Stimulated activated CD4-positive, alpha-beta T cell treated with anti-CD3 and anti-CD28 coated beads, TNF-alpha, amount 100 ng/mL, for 24 hours (primary cell): ENCODE measurements at places on chromosomes 1 and 21.

GRCh38 chr1:68197461-68197860, 34.9 kb downstream of the WLS start:
- DNase-seq: no peak

- DNase-seq: no peak
These were observed 62.0 kb downstream of the BCAR3 start for GRCh38 chr1:93619507-93620171.

DNA sequence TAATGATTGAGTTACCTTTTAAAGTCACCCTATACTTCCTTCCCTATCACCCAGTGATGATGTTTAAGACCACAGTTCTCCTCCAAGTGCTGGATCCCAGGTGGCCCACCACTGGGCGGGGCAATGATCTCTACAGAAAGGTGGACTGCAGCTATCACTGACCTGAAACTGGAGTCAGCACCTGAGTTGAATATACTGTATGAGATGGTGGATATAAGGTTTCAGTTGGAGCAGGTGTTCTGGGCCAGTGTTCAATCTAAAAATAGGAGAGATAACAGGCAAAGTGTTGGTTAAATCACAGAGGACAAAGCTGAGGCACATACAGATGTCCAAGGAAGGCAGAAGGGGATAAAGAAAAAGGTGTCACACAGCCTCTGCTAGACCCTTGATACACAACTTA, 96.6 kb downstream of the SIPA1L2 start:
- no peak for DNase-seq

- DNase-seq: no peak
These were observed 20.1 kb downstream of the GALNT2 start for GRCh38 chr1:230087028-230087716.

GRCh38 chr1:197180252-197180878, 33.9 kb upstream of the ASPM start:
- no peak for DNase-seq

- no peak for DNase-seq
These were observed 5.7 kb upstream of the ARL8A start for GRCh38 chr1:202150187-202150586.

- no peak for DNase-seq
These were observed 66.5 kb downstream of the KIRREL1 start for GRCh38 chr1:158059984-158060383.

DNA sequence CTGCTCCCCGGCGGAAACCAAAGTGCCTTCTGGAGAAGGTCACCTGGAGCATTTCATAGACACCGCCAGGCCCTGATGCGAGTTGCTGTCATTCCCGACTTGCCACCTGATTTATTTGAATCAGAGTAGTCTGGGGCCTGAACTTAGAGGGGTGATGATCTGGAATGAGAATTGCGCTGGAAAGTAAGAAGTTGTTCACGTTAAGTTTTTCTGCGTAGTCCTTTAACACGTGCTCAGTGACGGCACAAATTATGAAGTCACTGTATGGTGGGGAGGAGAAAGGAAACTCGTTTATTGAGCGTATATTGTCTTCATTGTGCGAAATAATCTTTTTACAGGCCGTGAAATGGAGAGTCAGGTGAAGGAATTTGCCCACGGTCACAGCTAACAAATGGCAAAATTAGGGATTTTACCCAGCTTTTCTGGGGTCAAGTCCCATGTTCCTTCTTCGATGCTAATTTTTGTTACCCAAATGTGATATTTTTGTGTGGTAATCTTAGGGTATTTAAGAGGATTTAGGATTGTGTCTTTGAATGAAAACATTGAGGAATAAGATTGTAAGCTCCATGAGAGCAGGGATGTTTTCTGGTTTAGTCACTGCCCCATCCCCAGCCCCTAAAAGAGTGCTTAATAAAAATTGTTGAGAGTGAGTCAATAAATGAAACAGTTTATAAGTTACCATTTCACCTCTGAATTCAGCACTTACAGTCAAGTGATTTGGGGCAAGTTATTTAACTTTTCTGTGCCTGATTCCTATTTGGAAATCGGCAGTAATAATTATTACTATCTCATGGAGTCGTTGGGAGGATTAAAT, 46.4 kb upstream of the NBL1 start:
- peak; percentile 39 for DNase-seq

- no peak for DNase-seq
These were observed 43.8 kb downstream of the USH2A start for GRCh38 chr1:216379441-216379840.

DNA sequence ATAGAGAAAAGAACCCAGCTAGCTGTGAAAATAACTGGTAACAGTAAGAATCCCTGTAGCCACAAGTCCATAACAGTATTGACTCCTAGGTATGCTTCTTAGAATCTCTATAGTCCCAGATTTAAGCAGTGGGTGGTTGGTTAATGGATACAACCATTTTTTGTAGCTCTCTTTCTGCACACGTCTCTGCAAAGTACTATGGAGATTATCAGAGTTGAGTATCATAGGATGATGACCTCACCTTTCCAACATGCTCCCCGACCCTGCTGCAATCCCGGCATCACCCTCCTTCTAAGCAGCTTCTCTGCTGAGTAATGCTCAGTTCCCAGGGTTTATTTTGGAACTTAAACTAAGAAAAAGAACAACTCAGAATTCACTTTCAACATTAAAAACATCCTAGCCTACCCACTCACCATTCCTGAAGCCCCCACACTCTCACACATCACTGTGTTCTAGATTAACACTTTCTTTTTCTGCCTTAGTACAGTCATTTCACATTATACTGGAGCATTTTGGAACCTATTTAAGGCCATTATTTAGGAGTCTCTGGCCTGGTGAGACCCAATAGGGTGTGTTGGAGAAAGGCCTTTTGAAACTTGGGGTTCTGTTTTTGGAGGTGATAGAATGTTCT, 2.7 kb downstream of the MLLT11 start:
- DNase-seq: no peak

GRCh38 chr1:241611063-241611462, 29.1 kb downstream of the CHML start:
- DNase-seq: no peak

- no peak for DNase-seq
These were observed 44.0 kb downstream of the NTNG1 start for GRCh38 chr1:107184888-107185287.

DNA sequence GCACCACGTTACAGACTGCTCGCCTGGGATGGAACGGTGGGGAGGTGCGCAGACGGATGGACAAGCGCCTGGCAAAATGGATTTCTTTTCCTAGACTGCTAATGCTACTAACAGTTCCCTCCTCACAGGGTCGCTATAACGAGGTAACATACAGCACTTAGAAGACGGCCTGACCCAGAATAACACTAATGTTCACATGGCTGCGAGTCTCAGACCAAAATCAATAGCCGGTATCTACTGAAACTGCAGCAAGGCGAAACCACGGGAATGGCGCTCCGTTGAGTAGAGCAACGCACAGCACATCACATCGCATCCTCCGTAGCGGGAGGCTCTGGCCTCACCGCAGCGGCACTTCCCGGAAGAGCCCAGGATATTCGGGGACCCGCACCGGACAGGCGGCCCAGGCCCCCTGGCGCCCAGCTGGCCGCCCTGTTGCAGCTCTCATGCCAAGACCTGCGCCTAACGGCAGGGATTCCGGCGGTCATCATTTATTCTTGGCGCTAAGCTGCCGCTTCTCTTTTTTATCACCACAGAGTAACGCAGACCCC, 46.6 kb downstream of the VPS26C start:
- DNase-seq: no peak

DNA sequence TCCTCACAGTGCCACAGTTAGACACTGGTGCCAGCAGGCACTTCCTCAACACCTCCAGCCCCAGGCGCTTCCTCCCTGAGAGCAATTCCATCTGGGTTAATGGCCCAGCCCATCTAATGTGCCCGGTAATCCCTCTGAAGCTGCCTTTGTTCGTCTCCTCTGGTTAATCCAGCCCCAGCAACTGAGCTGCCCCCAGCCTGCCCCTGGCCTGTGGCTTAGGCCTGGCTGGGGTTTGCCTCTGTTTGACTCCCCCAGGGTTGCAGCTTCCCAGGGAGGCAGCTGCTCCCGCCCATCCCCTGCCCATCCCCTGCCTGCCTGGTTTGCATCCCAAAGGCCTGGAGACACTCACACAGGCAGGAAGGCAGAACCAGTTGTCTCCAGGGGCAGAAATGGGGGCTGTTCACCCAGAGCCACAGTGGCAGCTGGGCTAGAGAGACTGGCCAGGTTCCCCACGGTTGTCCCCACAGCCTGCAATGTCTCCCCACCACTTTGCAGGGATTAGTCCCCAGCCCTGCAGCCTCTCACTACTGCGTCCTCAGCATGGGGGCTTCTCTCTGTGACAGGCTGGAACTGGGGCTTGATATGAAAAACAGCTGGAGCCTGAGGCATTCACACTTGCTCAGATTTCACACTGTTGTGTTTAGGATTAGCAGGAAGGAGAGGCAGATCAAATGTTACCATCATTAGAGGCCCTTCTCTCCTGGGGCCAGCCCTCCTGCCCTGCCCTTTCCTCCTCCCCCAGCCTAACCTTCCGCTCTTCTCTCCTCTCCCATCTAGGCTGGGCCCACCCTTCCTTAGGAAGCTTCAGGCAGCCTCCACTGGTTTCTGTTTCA, 120.2 kb downstream of the TLR5 start:
- no peak for DNase-seq

GRCh38 chr1:163528710-163529348, 207.1 kb downstream of the NUF2 start:
- no peak for DNase-seq

GRCh38 chr1:182080040-182080439, 18.5 kb upstream of the ZNF648 start:
- DNase-seq: no peak

- DNase-seq: no peak
These were observed 13.2 kb upstream of the A3GALT2 start for GRCh38 chr1:33334081-33334552.

DNA sequence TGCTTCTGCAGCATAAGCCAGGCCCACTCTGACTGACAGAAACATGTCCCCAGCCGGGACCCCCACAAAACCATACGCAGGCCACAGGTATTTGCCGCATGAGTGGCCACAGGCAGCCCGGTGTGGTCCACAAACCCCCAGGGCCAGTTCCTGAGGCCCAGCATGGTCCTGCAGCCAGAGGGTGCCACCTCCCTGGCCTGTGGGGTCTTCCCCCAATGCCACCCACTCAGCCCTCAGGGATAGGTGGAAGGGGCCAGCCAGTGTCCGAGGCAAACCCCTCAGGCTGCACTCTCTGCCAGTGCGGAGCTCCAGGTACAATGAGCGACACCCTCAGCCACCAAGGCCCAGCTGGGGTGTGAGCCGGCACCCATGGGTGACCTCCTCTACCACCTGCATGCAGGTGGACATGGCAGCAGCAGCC, 43.5 kb downstream of the UBE2G2 start:
- no peak for DNase-seq

DNA sequence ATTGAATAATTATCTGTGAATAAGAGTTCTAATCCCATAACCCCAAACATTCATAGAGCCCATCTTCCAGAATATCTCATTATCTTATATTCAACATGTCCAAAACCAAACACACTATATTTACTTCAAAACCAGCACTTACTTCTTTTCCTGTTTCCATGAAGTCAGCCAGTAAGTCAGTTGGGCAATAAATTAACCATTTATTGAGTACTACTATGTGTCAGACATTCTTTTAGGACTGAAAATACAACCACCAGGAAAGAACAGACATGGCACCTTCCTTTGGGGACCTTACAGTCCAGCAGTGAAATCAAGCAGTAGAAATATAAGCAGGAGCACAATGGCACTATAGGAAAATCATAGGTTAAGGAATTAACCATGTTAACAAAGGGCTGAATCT, 8.8 kb downstream of the AK5 start:
- DNase-seq: no peak

DNA sequence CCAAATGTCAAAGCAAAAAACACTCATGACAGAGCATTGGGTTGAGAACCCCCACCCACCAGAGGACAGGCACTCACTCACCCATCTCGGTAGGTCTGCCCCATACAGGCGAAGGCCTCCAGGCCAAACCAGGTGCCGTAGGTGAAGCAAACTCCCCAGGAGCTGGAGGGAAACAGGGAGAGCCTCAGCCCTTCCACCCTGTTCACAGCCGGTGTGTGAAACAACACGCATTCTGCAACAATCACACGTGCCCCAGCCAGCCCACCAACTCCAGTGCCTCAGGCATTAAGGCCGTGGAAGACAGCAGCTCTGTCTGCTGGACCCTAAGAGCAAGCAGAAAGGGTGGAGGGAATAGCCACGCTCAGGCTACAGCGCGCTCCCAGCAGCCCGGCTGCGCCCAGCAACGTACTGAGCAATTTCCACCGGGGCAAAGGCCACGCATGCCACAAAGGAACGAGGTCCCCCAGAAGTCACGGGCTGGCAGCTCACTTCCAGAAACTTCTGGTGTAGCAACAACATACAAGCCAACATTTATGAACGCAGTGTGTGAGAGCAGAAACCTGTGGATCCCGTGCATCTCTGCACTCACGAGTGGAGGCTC, 11.4 kb upstream of the SPATC1L start:
- no peak for DNase-seq

- DNase-seq: no peak
These were observed 70.8 kb downstream of the DTL start for GRCh38 chr1:212106286-212106792.

DNA sequence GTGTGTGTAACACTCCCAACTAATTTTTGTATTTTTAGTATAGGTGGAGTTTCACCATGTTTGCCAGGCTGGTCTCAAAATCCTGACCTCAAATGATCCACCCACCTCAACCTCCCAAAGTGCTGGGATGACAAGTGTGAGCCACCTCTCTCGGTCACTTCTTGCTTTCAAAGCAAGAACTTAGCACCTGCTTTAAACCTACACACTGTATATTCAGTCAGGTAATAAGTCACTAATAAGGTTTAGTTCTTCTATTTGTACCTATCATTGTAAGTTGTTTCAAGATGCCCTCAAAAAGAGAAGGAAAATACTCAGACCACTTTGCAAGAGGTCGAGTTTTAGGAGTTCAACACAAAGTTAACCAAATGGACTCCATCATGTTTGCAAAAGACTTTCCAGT, 431.3 kb downstream of the MRPL39 start:
- no peak for DNase-seq

DNA sequence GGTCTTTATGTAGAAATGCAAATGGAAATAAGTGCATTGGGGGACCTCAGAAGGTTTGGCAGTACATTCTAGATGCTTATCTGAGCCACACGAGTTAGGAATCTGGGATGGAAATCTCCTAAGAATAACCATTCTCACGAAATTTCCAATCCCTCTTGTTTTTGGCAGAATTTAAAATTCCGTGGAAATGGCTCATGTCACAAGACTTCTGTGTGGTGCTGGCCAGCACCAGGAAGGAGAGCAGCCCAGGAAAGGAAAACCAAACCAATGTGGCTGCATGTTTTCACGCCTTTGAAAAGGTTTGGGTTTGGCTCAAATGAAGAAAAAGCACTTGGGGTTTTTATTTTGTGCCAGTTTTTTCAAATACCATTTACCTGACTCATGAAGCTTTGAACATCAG, 80.1 kb upstream of the KCNK2 start:
- DNase-seq: no peak

DNA sequence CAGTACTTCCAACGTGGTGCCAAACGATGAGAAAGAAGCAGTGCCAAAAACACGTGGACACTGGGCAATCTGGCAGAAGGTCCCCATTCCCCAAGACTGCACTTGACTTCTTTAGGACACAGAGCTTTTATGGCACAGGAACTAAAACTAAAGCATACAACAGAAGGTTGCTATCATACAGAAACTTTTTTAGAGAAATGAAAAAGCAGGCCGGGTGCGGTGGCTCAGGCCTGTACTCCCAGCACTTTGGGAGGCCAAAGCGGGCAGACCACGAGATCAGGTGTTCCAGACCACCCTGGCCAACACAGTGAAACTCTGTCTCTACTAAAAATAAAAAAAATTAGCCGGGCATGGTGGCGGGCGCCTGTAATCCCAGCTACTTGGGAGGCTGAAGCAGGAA, 43.0 kb downstream of the GNB1 start:
- no peak for DNase-seq

GRCh38 chr1:234544087-234544579, 65.2 kb upstream of the TARBP1 start:
- DNase-seq: no peak
